ENCODE measurements at places on chromosomes 2 and 18. TPM values are rescaled to one million over a fixed set of nuclear protein-coding genes. Genes with fewer than 3 reads are reported as not detected.

- DNase-seq, result no peak
- H3K4me1 ChIP-seq, result no peaks in the 10 kb centered on the region
- H3K4me3 ChIP-seq, result no peak overlapping the region
- H3K36me3 ChIP-seq, result no peaks in the 10 kb centered on the region
- H3K27me3 ChIP-seq, result no peaks in the 10 kb centered on the region
These were observed 161.1 kb downstream of the KCNH7 start for GRCh38 chr2:162677476-162677875.

- no peaks in the 10 kb centered on the region for H3K4me1 ChIP-seq
- no peaks in the 10 kb centered on the region for H3K36me3 ChIP-seq
- peaks cover 2% of the 10 kb centered on the region for H3K27me3 ChIP-seq
These were observed 640.9 kb downstream of the NYAP2 start for GRCh38 chr2:226040344-226040900.

GRCh38 chr2:231575612-231576256 is 16.9 kb upstream of the TEX44 start:
- no peaks in the 10 kb centered on the region for H3K4me1 ChIP-seq
- DNase-seq, result no peak
- H3K36me3 ChIP-seq, result no peaks in the 10 kb centered on the region
- H3K27me3 ChIP-seq, result peaks cover 8% of the 10 kb centered on the region
- no peak overlapping the region for H3K27ac ChIP-seq
- H3K4me3 ChIP-seq, result no peak overlapping the region

GRCh38 chr2:208239770-208240493 is 14.9 kb downstream of the IDH1 start:
- H3K4me1 ChIP-seq, result no peaks in the 10 kb centered on the region
- no peak for DNase-seq
- H3K27me3 ChIP-seq, result no peaks in the 10 kb centered on the region
- H3K4me3 ChIP-seq, result no peak overlapping the region
- H3K27ac ChIP-seq, result no peak overlapping the region
- H3K36me3 ChIP-seq, result peaks cover 54% of the 10 kb centered on the region

DNA sequence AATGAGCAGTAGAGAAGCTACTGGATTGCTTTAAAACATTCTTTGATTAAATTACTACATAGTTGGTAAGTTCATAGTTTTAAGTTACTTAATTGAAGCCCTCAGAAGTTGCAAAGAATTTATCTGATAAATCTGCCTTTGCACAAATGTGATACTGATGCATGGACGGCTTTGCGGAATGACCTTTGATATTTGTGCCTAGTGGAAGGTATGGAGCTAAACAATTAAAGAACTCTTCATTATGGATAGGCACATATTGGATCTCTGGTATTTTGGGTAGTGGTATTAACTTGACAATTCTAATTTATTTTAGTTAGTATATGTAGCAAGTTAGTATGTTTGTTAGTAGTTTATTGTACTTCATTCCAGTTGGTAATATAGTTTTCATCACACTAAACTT is 54.1 kb downstream of the CFAP210 start:
- no peaks in the 10 kb centered on the region for H3K4me1 ChIP-seq
- no peak overlapping the region for H3K27ac ChIP-seq
- H3K4me3 ChIP-seq, result no peak overlapping the region
- no peaks in the 10 kb centered on the region for H3K27me3 ChIP-seq
- H3K36me3 ChIP-seq, result peaks cover 13% of the 10 kb centered on the region
- no peak for DNase-seq

DNA sequence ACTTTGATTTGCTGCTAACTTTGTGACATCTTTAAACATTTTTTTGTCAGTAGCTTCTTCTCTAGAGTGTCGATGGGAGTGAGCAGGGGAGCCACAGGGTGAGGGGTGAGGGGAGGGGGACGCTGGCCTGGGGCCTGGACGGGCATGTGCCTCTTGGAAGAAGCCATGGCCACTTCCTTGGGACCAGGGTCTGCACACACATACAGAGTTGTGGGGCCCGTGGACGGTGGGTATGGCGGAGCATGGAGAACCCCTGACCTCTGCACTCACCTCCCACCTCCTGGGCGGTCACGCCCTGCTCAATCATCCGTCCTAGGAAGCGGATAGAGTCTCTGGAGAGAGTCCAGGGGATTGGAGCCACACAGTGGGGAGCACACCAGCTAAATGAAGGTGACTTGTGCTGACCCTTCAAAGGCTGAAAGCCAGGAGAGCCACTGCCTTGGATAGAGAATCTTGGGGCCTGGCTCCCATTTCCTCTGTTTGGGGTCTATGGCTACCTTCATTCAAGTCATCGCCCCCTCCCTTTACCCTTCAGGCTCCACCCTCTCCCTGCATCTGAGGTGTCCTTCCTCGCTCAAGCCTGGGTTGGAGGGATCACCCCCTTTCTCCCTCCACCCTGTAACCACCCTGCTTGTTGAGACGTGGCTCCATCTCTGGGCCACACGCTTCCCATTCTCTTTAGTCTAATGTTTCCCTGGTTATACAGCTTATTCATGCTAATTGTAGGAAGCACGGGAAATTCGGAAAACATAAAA is 63.9 kb upstream of the HAAO start:
- no peak overlapping the region for H3K27ac ChIP-seq
- H3K4me1 ChIP-seq, result no peaks in the 10 kb centered on the region
- H3K36me3 ChIP-seq, result no peaks in the 10 kb centered on the region
- no peak overlapping the region for H3K4me3 ChIP-seq
- H3K27me3 ChIP-seq, result no peaks in the 10 kb centered on the region
- DNase-seq, result no peak

GRCh38 chr2:108297436-108298141 is 8.9 kb downstream of the SULT1C2 start:
- no peak overlapping the region for H3K4me3 ChIP-seq
- H3K4me1 ChIP-seq, result no peaks in the 10 kb centered on the region
- no peak overlapping the region for H3K27ac ChIP-seq
- H3K27me3 ChIP-seq, result peaks cover 2% of the 10 kb centered on the region
- DNase-seq, result no peak

DNA sequence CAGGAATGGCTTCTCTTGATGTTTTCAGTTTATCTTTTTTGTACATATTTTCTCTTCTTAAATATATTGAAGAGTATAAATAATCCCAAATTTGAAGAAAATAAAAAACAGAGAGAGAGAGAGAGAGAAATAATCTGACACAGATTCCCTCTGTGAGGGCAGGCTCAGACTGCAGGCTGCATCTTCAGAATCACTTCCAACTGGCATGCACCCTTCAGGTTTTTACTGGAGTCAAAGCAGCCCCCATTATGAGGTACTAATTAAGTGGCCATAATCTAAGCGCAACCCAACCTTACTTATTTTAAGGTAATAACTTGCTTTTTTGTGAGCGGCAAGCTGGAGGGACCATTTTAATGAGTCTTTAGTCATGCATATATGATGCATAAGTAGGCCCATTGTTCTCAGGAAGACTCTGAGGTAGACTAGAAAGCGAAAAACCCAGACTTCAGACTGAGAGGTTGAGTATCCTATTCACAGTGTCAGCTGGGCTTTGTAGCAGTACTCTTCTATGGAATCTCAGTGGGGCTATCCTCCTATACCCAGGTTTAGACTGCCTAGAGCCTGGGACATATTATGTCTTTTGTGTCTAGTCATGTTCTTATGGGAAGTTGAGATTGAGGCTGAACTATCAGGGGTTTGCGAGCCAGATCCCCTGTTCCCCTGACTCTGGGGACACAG is 167.4 kb downstream of the SP3 start:
- no peak overlapping the region for H3K27ac ChIP-seq
- no peaks in the 10 kb centered on the region for H3K36me3 ChIP-seq
- H3K4me1 ChIP-seq, result no peaks in the 10 kb centered on the region
- no peak for DNase-seq
- H3K4me3 ChIP-seq, result no peak overlapping the region
- H3K27me3 ChIP-seq, result peaks cover 9% of the 10 kb centered on the region

DNA sequence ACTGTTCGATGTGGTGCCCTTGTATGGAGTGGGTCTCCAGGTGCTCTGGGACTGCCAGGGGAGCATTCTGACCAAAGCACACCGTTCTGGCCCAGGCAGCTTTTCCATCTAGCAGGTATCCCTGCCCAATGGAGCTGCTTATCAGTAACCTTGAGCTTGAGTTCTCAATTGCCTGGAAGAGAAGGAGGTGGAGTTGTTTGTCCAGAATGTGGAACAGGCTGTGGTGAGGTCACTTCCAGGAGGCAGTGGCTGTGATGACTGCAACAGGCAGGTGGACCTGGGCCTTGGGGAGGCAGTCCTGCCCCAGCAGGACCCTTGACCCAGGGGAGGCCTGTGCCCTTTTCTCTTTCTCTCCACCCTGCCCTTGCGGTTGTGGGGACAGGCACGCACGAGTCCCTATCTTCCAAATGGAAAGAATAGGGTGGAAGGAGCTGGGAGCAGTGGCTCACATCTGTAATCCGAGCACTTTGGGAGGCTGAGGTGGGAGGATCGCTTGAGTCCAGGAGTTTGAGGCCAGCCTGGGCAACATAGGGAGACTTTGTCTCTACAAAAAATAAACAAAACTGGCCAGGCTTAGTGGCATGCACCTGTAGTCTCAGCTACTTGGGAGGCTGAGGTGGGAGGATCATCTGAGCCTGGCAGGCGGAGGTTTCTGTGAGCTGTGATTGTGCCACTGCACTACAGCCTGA is 66.2 kb upstream of the MCFD2 start:
- peaks cover 46% of the 10 kb centered on the region for H3K36me3 ChIP-seq
- no peaks in the 10 kb centered on the region for H3K27me3 ChIP-seq
- DNase-seq, result no peak

- no peak overlapping the region for H3K27ac ChIP-seq
- H3K36me3 ChIP-seq, result peaks cover 1% of the 10 kb centered on the region
- no peak overlapping the region for H3K4me3 ChIP-seq
- DNase-seq, result no peak
- no peaks in the 10 kb centered on the region for H3K27me3 ChIP-seq
These were observed 135.5 kb downstream of the COMMD1 start for GRCh38 chr2:62040926-62041325.

GRCh38 chr18:67545681-67546080 is 29.2 kb upstream of the DSEL start:
- no peak overlapping the region for H3K4me3 ChIP-seq
- H3K27ac ChIP-seq, result no peak overlapping the region
- no peaks in the 10 kb centered on the region for H3K36me3 ChIP-seq
- no peaks in the 10 kb centered on the region for H3K27me3 ChIP-seq
- DNase-seq, result no peak

DNA sequence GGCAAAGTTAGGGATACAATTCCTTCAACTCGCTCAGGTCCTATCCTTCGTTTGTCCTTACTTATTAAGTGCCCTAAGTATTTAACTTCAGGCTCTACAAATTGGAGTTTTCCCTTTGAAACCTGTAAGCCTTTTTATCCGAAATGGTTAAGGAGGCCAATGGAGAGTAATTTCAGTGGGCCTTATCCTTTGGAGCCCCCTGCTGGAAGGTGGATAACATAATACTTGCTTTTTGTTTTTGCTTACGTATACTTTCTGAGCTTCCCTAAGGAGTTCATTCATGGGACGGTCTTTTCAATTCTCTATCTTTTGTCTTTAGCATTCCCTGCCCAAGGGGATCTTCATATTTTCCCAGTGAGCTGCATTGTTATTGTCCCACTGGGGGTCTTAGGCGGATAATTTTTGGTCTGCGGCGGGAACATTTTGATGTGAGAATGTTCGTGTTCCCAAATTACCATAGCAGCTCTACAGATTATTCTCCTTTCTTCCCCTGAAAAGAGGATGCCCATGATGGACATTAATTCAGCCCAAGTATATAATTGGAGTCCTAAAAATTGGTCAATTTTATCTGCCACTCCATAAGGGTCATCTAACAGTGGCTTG is 34.4 kb upstream of the TRAPPC8 start:
- no peak overlapping the region for H3K4me3 ChIP-seq
- H3K27me3 ChIP-seq, result peaks cover 4% of the 10 kb centered on the region
- peak; percentile 51 for DNase-seq
- H3K4me1 ChIP-seq, result peaks cover 1% of the 10 kb centered on the region

DNA sequence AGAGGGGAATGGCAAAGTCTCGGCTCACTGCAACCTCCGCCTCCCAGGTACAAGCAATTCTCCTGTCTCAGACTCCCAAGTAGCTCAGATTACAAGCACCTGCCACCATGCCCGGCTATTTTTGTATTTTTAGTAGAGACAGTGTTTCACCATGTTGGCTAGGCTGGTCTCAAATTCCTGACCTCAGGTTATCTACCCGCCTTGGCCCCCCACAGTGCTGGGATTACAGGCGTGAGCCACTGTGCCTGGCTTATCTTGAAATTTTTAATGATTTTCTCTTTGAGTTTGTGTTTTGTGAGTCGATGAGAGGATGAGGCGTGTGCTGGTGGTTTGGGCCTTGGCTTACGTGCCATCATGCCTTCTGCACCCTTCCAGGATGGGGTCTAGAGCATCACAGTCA is 101.3 kb upstream of the ST3GAL5 start:
- DNase-seq, result peak; percentile 2
- no peak overlapping the region for H3K4me3 ChIP-seq
- H3K4me1 ChIP-seq, result peaks cover 33% of the 10 kb centered on the region
- no peaks in the 10 kb centered on the region for H3K27me3 ChIP-seq

DNA sequence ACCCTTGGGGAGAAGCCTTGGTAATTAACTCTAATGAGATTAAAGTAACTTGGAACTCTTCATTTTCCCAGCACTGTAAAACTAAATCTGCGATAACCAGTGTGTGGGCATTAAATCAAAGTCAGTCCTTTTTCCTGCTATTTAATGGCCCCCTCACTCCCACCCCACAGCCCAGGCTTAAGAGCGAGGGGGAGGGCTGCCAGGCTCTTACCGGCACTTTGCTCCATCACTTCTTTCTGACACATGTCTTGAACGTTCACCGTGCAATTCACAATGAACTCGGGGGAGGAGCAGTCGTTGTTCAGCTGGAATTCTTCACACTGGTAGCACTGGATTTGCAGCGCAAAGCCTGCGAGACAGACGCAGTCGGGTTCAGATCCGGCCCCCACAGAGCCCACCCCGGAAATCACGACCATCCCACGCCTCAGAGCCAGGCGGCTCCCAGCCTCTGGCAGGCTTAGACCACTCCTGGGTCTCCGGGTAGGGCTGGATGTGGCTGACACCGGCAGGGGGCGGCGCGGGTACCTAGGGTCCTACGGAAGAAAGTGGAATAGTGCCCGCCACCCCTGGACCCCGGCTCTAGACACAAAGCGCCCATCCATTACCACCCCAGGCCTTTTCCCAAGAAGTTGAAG is 1.7 kb downstream of the LYPD1 start:
- H3K36me3 ChIP-seq, result no peaks in the 10 kb centered on the region
- H3K27ac ChIP-seq, result no peak overlapping the region
- no peaks in the 10 kb centered on the region for H3K4me1 ChIP-seq
- DNase-seq, result no peak
- peaks cover 29% of the 10 kb centered on the region for H3K27me3 ChIP-seq
- no peak overlapping the region for H3K4me3 ChIP-seq

- H3K27ac ChIP-seq, result no peak overlapping the region
- peaks cover 2% of the 10 kb centered on the region for H3K27me3 ChIP-seq
- H3K4me1 ChIP-seq, result no peaks in the 10 kb centered on the region
These were observed 25.7 kb upstream of the COX7A2L start for GRCh38 chr2:42386682-42387081.

The SLC25A52 gene
- total RNA-seq, result not detected

The FOXD4L1 gene
- 0.15 TPM for total RNA-seq

The DYNAP gene
- total RNA-seq, result not detected

The OST4 gene
- 309 TPM for total RNA-seq

The GCKR gene
- not detected for total RNA-seq

The ELOA2 gene
- not detected for total RNA-seq

The IL1F10 gene
- not detected for total RNA-seq

The CNGA3 gene
- not detected for total RNA-seq

The RBMS1 gene
- 84.4 TPM for total RNA-seq

The MGAT4A gene
- 93.9 TPM for total RNA-seq

The SIX3 gene
- not detected for total RNA-seq
